ENCODE measurements at places on chromosomes 2 and 18. TPM values are rescaled to one million over a fixed set of nuclear protein-coding genes. Genes with fewer than 3 reads are reported as not detected.

DNA sequence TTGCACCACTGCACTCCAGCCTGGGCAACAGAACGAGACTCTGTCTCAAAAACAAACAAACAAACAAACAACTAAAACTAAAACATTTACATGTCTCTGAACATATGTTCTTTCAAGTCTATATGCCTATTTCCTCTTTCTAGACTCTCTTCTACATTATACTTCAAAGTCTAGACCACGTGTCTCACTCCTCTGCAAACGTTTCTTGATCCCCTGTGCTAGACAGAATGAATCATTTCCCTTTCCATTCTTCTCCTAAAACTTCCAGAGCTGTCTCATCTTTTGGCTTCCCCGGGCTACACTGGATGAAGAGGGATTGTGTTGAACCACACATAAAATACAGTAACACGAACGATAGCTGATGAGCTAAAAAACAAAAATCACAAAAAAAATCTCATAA, 67.1 kb downstream of the BAZ2B start:
- H3K4me1 ChIP-seq: no peaks in the 10 kb centered on the region
- no peaks in the 10 kb centered on the region for H3K27me3 ChIP-seq
- H3K4me3 ChIP-seq: no peak overlapping the region

- H3K4me3 ChIP-seq: no peak overlapping the region
- no peaks in the 10 kb centered on the region for H3K4me1 ChIP-seq
- no peaks in the 10 kb centered on the region for H3K27me3 ChIP-seq
- no peak overlapping the region for H3K27ac ChIP-seq
These were observed 74.5 kb downstream of the MYCN start for GRCh38 chr2:16014802-16015201.

The NAGK gene
- total RNA-seq: 161 TPM

The HOXD13 gene
- total RNA-seq: not detected

DNA sequence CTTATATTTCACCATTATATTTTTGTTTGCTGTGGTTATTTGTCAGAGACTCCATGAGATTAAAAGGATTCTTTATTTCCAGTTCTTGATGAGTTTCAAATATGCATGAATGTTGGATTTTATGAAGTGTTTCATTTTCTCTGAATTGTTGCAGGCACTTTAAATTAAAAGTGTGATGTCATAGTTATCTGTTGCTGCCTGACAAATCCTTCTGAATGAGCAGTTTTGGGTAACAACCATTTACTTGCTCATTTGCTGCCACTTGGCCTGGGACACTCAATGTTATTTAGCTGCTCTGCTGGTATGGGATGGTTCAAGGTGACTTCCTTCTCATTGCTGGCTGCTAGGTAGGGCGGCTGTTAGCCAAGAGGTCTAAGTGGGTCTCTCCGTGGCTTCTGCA, 173.5 kb downstream of the LPIN1 start:
- H3K4me3 ChIP-seq: no peak overlapping the region
- H3K27me3 ChIP-seq: no peaks in the 10 kb centered on the region
- H3K27ac ChIP-seq: no peak overlapping the region
- no peak for DNase-seq
- no peaks in the 10 kb centered on the region for H3K4me1 ChIP-seq

GRCh38 chr18:79353267-79353666, 42.5 kb upstream of the NFATC1 start:
- DNase-seq: no peak
- no peak overlapping the region for H3K4me3 ChIP-seq
- H3K4me1 ChIP-seq: no peaks in the 10 kb centered on the region
- no peaks in the 10 kb centered on the region for H3K27me3 ChIP-seq
- H3K36me3 ChIP-seq: no peaks in the 10 kb centered on the region

- H3K4me3 ChIP-seq: no peak overlapping the region
- no peak for DNase-seq
- peaks cover 42% of the 10 kb centered on the region for H3K36me3 ChIP-seq
- peaks cover 15% of the 10 kb centered on the region for H3K4me1 ChIP-seq
- H3K27me3 ChIP-seq: no peaks in the 10 kb centered on the region
These were observed 5.5 kb downstream of the COPS9 start for GRCh38 chr2:240130393-240131195.

- no peak overlapping the region for H3K4me3 ChIP-seq
- H3K27ac ChIP-seq: no peak overlapping the region
- no peak for DNase-seq
- no peaks in the 10 kb centered on the region for H3K36me3 ChIP-seq
These were observed 39.4 kb upstream of the WIPF1 start for GRCh38 chr2:174636987-174637386.

- no peaks in the 10 kb centered on the region for H3K36me3 ChIP-seq
- H3K27me3 ChIP-seq: no peaks in the 10 kb centered on the region
- H3K27ac ChIP-seq: no peak overlapping the region
- peaks cover 50% of the 10 kb centered on the region for H3K4me1 ChIP-seq
- no peak for DNase-seq
These were observed 10.9 kb downstream of the UXS1 start for GRCh38 chr2:106183101-106183696.

DNA sequence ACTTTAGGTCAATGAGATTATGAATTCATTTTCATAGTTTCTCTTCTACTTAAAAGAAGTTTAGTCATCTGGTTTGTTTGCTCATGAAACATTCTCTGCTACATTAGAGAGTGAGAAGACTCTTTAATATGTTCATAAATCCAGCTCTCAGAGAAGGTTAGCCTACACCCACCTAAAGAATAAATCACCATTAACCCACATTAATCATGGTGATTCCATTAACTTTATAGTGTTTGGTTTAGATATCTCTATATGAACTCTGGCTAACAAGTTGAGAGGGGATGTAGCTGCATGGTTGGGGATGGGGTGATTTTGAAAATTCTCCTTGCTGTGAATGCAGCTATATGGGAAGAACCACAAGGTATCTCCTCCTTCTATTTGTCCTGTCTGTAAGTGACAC, 10.7 kb downstream of the TFPI start:
- no peak overlapping the region for H3K27ac ChIP-seq
- no peak overlapping the region for H3K4me3 ChIP-seq
- no peaks in the 10 kb centered on the region for H3K4me1 ChIP-seq
- no peak for DNase-seq
- no peaks in the 10 kb centered on the region for H3K36me3 ChIP-seq

DNA sequence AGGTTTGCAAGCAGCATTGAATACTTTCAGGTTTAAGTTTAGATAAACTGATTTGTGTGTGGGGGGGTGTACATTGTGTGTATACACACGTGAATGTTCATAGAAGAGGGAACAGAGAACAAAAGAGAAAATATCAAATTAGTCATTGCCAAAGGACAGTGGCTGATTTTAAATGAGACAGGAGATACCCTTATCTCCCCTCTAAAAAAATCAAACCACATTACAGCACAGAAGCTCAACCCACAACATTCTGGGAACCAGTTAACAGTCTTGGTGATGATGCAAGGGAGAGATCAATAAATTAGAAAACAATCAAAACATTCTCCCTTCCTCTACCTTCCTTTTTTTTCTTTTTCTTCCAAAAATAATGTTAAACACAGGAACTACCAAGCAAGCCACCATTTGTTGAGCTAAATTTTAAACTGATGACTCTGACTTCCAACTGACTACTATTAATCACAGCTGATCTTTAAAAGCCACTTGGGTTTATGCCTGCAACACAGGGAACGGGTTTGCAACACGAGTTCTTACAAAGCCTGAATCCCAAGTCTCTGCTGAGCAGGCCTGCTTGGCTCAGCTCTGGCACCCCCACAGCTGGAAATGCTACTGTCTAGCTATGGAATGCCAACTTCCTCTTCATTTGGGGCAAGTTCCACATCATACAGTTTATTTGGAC, 119.2 kb upstream of the ACVR1C start:
- H3K27me3 ChIP-seq: no peaks in the 10 kb centered on the region
- DNase-seq: no peak
- no peaks in the 10 kb centered on the region for H3K4me1 ChIP-seq
- H3K36me3 ChIP-seq: peaks cover 11% of the 10 kb centered on the region

- no peak overlapping the region for H3K4me3 ChIP-seq
- H3K27ac ChIP-seq: no peak overlapping the region
- H3K4me1 ChIP-seq: peaks cover 54% of the 10 kb centered on the region
- H3K36me3 ChIP-seq: peaks cover 62% of the 10 kb centered on the region
These were observed 7.9 kb downstream of the MTERF4 start for GRCh38 chr2:241094172-241094571.

- H3K27ac ChIP-seq: no peak overlapping the region
- H3K27me3 ChIP-seq: no peaks in the 10 kb centered on the region
- H3K4me3 ChIP-seq: no peak overlapping the region
- DNase-seq: no peak
- no peaks in the 10 kb centered on the region for H3K36me3 ChIP-seq
These were observed 110.6 kb downstream of the PRELID3A start for GRCh38 chr18:12518326-12518725.

GRCh38 chr2:228771774-228772173, 499.3 kb downstream of the PID1 start:
- H3K27ac ChIP-seq: no peak overlapping the region
- no peak overlapping the region for H3K4me3 ChIP-seq
- no peak for DNase-seq
- H3K27me3 ChIP-seq: no peaks in the 10 kb centered on the region
- no peaks in the 10 kb centered on the region for H3K36me3 ChIP-seq
- H3K4me1 ChIP-seq: no peaks in the 10 kb centered on the region

DNA sequence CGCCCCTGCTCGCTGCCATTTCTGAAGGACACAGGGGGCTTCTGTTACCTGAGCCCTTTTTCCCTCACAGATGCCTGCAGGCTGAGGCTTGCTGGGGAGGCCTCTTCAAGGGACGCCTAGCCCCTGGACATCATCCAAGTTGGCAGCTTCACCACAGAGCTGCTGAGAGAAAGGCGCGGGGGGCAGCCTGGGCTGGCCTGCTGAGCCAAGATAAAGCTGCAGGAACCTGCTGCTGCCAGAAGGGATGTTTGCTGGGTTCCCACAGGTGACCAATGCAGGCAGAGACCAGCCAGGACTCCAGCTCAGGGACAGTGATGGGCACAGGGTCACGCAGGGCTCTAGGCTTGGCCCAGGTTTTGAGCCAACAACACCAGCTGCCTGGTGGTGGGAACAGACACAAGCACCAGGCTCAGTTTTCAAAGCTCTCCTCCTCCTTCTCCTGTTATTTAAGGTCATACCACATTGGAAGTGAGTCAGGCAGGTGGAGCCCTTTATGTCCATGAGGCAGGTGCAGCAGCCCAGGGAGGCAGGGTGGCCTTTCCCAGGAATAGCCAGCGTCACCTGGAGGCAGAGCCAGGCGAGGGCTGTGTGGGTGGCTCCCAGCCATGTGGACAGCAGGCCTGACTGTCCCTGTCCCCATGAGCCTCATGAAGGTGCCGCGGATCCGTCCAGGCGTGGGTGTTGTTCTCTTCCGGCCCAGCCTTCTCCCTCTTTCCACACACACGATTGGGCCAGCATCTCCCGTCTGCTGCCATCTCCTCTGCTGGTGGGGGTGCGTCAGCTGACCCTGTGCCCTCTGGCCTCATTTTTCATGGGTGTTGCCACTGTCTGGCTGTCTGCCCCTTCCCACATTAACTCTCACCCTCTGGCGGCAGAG, 515.5 kb upstream of the MYT1L start:
- H3K36me3 ChIP-seq: no peaks in the 10 kb centered on the region
- no peak overlapping the region for H3K27ac ChIP-seq
- H3K4me1 ChIP-seq: no peaks in the 10 kb centered on the region
- H3K4me3 ChIP-seq: no peak overlapping the region
- no peaks in the 10 kb centered on the region for H3K27me3 ChIP-seq
- DNase-seq: no peak

- H3K27me3 ChIP-seq: no peaks in the 10 kb centered on the region
- no peaks in the 10 kb centered on the region for H3K4me1 ChIP-seq
- no peak overlapping the region for H3K4me3 ChIP-seq
- no peak for DNase-seq
- H3K27ac ChIP-seq: no peak overlapping the region
- H3K36me3 ChIP-seq: no peaks in the 10 kb centered on the region
These were observed 56.9 kb upstream of the SMAD7 start for GRCh38 chr18:49007663-49008062.

- no peaks in the 10 kb centered on the region for H3K36me3 ChIP-seq
- no peak for DNase-seq
- no peaks in the 10 kb centered on the region for H3K27me3 ChIP-seq
- no peaks in the 10 kb centered on the region for H3K4me1 ChIP-seq
These were observed 223.6 kb downstream of the SLC8A1 start for GRCh38 chr2:40228310-40228709.

GRCh38 chr18:43525169-43525568, 247.9 kb upstream of the SYT4 start:
- no peaks in the 10 kb centered on the region for H3K36me3 ChIP-seq
- DNase-seq: no peak
- H3K27ac ChIP-seq: no peak overlapping the region
- no peaks in the 10 kb centered on the region for H3K27me3 ChIP-seq
- H3K4me3 ChIP-seq: no peak overlapping the region

- H3K4me1 ChIP-seq: no peaks in the 10 kb centered on the region
- H3K27me3 ChIP-seq: no peaks in the 10 kb centered on the region
- H3K4me3 ChIP-seq: no peak overlapping the region
- no peak for DNase-seq
- no peak overlapping the region for H3K27ac ChIP-seq
These were observed 193.8 kb downstream of the RBM43 start for GRCh38 chr2:151067658-151068369.

The ELOA2 gene
- not detected for total RNA-seq

- H3K4me1 ChIP-seq: peaks cover 45% of the 10 kb centered on the region
- DNase-seq: peak; percentile 65
- H3K27ac ChIP-seq: no peak overlapping the region
- no peak overlapping the region for H3K4me3 ChIP-seq
These were observed 87.3 kb upstream of the TLK1 start for GRCh38 chr2:171247741-171248662.

The DYNAP gene
- total RNA-seq: not detected

DNA sequence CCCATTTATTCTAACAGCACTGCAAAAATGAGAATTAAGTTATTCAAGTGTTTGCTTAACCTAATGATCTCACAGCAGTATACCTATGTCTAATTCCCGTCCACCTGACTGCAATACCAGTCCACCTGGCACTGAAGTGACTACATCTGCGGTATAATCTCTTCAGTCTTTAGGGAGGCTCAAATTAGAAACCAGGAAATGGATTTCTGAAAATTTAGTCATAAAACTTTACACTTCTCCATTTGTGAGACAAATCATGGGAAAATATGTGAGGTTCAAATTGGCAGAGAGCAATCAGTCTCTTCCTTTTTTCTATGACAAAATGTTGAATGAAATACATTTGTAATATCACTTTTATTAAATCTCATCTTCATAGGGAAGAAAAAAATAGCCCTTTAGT, 33.0 kb downstream of the FTCDNL1 start:
- no peak overlapping the region for H3K4me3 ChIP-seq
- DNase-seq: no peak
- H3K27ac ChIP-seq: no peak overlapping the region
- H3K36me3 ChIP-seq: no peaks in the 10 kb centered on the region
- H3K27me3 ChIP-seq: no peaks in the 10 kb centered on the region

- peak overlapping the region; percentile 86 for H3K4me3 ChIP-seq
- H3K27ac ChIP-seq: peak overlapping the region; percentile 88
- no peaks in the 10 kb centered on the region for H3K27me3 ChIP-seq
- H3K4me1 ChIP-seq: peaks cover 31% of the 10 kb centered on the region
- no peak for DNase-seq
These were observed 411 bp downstream of the NARS1 start for GRCh38 chr18:57621246-57621604.

- H3K36me3 ChIP-seq: no peaks in the 10 kb centered on the region
- no peak overlapping the region for H3K4me3 ChIP-seq
- H3K27me3 ChIP-seq: no peaks in the 10 kb centered on the region
- H3K27ac ChIP-seq: no peak overlapping the region
- H3K4me1 ChIP-seq: no peaks in the 10 kb centered on the region
- DNase-seq: no peak
These were observed 83.9 kb downstream of the PDK1 start for GRCh38 chr2:172639823-172640222.
